ENCODE measurements at places on chromosomes 7 and 10.

DNA sequence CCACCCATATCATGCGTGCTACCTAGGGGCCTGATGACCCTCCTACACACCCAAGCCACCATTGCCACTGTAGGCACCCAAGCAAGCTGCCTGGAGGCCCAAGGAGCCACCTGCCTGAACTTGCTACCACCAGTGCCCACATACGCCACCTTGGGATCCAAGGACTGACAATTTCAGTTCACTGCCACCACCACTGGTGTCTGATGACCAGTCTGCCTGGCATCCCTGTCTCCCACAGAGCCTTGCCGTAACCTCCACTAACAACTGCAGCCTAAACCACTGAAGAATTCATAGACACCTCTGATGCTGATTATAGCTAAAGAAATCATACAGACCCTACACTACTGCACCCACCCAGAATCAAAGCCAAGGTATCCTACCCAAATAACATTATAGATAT is 58.8 kb downstream of the TMEM178B start:
- DNase-seq, result no peak

DNA sequence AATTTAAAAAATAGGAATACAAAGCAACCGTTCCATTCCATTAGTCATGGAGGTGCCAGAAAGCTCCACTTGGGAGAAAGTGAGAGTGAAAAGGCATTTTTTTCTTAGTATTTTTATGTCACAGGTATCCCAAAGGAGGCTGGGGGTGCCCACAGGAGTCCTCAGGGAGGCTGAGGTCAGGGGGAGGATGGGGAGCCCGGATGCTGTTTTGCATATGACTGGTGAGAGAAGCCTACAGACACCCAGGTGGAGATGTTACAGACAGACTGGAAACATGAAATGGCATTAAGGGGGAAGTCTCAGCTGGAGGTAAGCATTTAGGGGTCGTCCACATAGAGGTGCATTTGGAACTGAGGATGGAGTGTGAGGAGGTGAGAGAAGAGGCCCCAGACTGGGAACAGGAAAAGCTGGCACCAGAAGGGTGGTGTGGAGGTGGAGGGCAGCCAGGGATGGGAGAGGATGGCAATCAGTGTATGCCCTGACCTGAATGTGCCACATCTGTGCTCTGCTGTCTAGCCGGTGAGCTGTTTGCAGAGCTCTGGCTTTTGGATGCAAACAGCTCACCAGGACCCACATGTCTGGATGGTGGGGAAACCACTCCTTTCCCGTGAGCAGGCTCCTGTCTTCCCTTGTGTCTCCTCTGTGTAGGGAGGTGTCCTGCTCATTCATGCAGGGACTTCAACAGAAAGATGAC is 101.1 kb downstream of the RAMP3 start:
- no peak for DNase-seq

- DNase-seq, result peak; percentile 77
Observed at GRCh38 chr7:17301471-17302456, 3.3 kb downstream of the AHR start.

DNA sequence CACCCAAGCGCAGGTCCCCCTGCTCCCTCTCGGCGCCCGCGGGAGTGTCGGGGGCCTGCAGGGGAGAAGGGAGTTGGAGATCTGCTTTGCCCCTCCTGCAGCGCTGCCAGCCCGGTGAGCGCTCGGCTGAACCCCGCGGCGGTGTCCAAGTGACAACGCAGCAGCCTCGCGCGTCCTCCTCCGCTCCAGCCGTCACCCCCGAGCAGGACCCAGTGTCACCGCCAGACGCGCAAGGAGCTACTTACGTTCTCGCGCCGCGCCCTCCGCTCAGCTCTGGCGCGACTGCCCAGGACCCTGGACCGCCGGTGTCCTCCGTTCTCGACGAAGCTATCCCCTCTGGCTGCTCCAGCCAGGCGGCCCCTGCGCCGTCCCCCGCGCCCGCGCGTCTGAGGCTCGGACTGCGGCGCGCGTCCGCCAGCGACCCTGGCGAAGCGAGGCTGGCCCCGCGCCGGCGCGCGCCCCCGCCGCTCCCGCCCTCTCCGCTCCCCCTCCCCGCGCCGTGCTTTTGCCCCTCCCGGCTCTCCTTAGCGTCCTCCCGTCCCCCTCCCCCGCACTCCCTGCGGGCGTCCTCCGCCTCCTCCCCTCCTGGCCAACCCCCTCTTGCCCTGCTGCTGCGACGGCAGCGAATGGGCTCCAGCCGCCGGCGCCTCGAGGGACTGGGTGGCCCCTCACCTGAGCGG is at the start of gene NRCAM:
Gene NRCAM (minus strand): TSS at position 439 of the 680 bp plus-strand sequence. CDS start 216,372 bp downstream, outside the sequence.
- DNase-seq, result peak; percentile 35

DNA sequence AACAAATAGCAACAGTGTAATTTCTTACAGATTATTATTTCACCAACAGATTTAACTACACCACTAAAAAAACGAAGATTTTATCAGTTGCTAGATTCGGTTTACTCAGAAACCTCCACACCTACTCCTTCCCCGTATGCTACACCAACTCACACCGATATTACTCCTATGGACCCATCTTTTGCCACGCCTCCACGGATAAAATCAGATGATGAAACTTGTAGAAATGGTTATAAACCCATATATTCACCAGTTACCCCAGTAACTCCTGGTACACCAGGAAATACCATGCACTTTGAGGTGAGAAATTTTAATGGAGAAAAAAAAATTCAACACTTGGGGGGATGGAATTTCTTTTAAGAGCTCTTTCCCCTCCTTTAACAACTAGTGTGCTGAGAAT is 92.5 kb downstream of the KMT2E start:
- DNase-seq, result no peak

- DNase-seq, result peak; percentile 90
Observed at GRCh38 chr7:92717993-92718716, 118.2 kb downstream of the CDK6 start.

DNA sequence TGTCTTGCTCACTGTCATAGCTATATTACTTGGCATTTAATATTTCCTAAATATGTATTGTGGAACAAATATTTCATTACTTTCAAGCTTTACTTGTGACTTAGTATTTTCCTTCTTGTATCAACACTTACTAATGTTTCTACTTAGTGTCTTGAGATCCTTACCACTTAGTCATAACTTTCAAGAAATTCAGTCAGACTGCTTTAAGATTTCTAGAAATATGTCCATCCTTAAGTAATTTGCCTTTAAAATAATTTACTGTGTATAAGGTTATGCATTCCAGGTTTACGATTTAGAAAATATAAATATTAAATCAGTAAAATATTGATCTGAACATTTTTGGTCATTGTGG is 87.3 kb upstream of the CSTF2T start:
- no peak for DNase-seq

GRCh38 chr10:127310923-127311322 is 114.5 kb upstream of the INSYN2A start:
- no peak for DNase-seq

DNA sequence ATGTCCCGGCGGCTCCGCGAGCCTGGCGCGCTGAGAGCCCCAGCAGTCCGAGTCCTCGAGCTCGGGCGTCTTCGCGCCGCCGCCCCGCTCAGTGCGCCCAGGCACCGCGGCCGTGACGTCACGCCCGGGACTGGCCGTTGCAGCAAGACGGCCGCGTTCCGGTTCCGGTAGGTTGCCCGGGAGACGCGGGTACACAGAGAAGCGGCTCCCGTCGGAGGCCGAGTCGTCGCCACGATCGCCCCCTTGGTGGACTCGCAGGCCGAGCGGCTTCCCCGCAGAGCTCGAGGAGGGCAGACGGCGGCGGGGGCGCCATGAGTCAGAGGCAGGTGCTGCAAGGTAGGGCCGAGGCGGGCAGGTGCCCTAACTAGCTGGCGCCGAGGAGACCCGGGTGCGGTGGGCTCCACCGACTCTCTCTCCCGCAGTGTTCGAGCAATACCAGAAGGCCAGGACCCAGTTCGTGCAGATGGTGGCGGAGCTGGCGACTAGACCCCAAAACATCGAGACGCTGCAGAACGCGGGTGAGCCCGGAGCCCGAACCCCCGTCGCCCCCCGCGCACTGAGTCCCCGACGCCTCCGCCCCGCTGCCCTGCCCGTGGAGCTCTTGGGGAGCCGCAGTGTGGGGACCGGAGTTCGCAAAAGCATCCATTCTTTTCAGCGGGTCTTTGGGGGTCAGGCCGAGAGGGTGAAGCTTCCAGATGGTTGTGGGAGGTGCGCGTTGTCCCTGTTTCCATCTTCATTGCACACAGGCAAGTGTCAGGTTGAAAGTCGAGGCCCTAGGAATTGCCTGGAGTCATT is at the start of gene SPAG6:
Gene SPAG6 (plus strand): TSS at position 196 of the 795 bp plus-strand sequence. CDS start 116 bp downstream, at position 312.
- no peak for DNase-seq

- no peak for DNase-seq
Observed at GRCh38 chr10:129375171-129375570, 91.9 kb upstream of the MGMT start.

DNA sequence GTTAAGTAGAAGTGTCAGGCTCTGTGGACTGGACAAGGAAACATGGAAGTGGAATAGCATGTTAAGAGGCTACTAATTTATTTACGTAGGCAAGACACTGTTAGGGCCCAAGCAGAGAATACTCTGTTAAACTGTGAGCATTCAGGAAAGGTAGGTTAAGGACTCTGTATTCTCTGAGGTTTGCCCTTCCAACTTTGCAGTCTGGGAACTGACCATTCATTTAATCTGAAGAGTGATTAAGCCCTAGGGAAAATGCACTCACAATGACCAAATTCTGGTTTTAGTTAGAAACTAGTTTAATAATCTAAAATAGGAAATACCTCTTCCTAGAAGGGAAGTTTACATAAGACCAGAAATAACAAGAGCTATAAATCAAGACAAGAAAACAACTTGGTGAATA is 266.6 kb downstream of the SUGCT start:
- DNase-seq, result no peak
